ENCODE measurements at places on chromosomes 12 and 14.

DNA sequence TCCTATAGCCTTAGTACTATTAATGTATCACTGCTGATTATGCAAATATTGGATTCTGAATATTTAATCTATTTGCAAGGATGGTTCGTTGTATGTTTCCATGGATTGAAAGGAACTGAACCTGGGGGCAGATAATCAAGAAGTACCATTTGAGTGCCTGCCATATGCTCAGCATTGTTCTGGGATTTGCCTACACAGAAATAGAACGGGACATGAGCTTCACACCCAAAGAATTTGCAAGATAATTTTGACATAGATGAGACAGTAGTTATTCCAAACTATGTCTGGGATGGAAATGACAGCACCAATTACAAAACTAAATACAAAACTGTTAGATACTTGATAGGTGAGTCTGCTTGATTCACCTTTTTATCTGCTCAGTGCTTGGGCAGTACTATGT is 132.7 kb upstream of the NPAS3 start:
- DNase-seq = no peak

DNA sequence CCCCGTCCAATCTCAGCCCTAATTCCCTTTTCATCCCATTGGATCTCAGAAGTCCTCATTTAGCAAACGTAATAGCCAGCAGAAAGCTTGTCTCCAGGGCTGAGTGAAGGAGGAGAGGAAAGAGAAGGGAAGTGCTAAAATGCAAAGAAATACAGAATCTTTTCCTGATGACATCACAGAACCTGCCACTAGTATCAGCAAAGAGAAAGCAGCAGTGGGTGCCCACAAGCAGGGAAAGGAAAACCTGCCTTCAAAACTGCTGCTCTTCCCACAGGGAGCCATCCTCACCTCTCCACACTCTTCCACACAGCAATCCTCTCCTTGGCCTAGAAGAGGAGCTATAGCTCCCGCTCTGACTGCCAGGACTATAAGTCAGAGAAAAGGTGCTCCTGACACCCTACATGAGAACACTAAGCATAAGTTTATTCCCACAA is 11.3 kb downstream of the MED13L start:
- DNase-seq = no peak

DNA sequence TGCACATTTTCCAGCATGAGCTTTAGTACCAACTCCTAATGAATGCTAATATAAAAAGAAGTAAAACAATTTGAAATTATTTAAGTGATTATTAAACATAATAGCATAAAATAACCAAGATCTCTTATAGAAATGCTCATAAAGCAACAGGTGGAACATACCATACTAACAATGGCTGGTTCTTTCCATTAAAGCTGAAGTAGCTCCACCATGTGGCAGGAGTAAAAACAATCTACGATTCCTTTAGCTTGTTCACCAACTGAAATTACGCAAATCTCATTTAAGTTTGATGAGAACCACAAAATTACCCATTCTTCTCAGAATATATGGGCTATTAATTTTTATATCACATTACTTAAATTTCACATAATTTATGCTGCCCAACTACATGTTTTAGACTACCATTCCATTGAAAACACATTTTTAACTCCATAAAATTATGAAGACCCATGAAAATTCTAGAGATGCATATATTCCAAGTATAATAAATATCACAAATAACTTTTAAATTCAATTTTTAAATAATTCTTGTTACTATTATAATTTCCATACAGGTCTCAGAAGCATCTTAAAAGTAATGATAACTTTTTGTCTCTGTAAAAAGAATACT is 213.6 kb downstream of the DAD1 start:
- DNase-seq = no peak

DNA sequence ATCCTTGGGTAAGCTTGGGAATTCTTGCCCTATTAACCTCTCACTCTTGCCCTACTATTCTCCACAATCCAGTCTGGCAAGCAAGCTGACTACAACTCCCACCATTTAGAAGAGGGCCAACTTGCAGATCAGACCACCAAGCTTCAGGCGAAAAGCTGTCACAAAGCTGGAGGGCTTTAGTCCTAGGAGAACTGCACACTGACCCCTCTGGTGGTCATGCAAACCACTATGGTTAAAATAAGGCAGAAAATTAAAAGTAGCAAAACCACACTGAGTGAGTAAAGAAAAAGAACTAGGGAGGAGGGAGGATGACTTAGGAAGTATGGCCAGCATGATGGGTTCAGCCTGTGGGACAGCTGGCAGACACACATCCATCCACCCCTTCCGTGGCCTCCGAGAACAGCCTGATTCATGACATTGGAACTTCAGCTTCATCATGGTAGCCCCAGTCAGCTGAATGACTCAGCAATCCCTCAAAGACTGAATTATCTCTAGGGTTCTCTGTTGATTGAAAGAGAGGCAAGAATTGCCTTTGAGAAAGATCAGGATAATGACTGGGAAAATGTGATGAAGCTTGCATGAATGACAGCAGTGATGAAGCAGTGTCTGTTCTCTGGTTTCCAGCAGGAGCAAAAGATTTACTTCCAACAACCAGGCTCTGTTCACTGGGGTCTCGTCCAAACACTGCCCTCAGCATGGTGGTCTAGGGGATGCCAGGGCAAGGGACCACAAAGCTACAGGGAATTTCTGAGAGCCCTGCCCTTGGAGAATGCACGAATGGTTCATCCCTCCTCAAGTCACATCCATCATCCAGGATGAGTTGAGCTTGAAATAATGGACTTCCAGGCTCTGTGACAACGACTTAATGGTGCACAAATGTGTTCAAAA is 24.4 kb downstream of the PITPNM2 start:
- no peak for DNase-seq

DNA sequence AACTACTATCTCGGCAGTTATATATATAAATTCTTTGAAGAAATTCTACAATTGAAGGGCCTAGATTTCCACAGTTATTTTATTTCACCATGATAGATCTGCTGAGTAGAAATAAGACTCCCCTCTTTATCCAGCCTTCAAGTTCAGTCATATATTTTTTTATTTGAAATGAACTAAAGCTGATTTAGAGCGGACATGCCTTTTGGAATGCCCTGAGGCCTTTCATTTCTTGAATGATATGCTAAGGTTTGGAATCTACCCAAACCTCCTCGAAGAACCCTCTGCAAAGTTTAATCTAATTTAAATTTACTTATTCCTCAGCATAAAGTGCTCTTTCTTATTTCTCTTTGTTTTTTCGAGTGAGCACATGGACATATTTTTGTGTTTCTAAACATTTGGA is 15.1 kb downstream of the SIX1 start:
- DNase-seq = no peak

DNA sequence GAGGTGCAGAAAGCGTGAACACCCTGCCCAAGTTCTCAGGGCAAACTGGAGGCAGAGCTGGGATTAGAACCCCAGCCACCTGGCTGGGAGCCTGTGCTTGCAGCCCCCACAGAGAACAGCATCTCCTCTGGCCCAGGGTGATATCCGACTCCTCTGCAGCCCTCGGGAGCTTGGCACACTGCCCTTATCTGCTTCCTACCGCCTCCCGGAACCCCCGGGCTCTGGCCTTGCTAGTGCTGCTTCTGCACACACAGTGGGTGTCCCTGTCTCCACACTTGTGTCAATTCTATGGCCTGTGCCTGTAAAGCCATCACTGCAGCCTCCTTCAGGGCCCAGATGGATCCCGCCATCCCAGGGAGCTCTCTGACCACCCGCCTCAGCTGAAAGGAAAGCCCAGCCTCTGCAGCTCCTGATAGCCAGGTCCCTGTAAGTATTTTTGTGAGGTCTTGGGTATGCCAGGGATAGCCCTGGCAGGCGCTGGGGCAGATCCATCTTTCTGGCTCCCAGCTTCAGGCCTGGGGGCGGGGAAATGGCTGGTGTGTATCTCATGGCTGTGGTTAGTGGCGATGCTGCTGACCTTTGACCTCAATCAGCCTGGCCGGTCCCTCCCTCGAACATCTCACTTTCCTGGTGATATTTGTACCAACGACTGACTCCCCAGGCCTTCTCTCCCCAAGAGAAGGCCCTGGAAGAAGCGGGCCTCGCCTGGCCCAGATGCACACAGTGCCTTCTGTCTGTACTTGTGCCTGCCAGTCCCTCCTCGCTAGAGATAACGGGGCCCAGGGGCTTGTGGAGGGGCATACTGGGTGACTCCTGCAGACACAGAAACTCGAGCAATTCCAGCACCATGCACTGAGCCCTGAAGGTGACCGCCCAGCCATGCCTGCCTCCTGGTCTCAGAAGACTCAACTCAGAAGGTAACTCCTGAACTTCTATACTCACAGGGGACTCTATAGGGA is 183.8 kb downstream of the CALM1 start:
- DNase-seq = no peak

- no peak for DNase-seq
Observed at GRCh38 chr14:96351986-96352385, 11.2 kb downstream of the ATG2B start.

GRCh38 chr14:65664436-65664835 is 251.9 kb downstream of the FUT8 start:
- DNase-seq = no peak

DNA sequence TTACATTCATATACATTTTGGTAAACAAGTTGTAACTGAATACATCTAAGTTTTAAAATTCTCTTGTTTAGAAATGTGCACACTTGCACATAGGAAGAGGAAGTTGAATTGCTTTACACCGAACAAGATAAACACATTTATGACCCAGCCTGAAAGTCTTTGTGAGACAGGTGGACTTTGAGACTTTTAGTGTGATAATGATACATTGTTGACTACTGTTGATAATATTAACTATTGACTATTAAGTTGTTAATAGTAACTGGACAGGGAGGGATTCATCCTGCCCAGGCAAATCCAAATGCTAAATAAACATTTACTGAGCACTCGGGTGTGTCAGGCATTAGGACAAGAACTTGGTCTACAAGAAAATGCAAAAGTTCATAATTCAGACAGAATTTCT is 68.0 kb downstream of the AVPR1A start:
- DNase-seq = no peak

DNA sequence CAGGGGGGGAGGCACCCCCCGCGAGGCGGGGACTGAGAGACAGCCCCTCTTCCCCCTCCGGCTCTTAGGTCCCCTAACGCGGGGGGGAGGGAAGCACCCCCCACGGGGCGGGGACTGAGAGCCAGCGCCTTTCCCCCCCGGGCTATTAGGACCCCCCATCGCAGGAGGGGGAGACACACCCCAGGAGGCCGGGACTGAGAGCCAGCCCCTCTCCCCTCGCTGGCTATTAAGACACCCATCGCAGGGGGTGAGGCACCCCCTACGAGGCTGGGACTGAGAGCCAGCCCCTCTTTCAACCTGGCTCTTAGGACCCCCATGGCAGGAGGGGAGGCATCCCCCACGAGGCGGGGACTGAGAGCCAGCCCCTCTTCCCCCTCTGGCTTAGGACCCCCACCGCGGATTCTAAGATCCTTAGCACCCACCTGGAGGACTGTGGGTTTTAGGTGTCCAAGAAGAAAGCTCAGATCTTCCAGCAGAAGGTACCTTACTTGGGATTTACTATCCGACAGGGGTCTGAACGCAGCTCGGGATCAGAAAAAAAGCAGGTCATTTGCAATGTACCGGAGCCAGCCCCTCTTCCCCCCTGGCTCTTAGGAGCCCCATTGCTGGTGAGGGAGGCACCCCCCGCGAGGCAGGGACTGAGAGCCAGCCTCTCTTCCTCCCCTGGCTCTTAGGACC is 197.8 kb upstream of the PZP start:
- no peak for DNase-seq

DNA sequence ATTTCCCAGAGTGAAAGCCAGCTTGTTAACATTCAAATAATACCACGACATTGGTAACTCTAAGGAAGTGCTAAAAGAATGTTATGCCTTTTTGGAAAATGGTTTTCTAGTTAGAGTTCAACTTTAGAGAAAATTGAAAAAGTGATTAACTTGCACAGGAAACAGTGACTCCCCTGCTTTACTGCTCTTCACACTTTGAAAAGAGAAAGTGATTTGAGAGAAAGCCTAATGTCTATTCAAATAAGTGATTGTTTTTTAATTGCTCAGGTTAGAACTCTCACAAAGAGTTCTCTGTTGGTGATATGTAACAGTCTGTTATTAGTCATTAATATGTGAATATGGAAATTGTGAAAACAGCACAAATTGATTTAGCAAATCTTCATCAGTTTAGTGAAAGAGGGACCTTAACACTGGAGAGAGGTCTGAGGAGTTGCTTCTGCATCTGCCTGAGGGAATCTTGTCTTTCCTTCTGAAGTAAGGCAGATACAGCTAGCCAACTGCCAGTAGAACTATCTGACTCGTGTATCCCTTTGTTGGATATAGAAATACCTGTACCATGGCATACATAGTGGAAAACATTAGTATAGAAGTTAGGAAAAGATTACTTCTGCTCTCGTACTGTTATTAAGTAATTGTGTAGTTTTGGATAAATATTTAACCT is 25.5 kb downstream of the ATF7IP start:
- DNase-seq = no peak

DNA sequence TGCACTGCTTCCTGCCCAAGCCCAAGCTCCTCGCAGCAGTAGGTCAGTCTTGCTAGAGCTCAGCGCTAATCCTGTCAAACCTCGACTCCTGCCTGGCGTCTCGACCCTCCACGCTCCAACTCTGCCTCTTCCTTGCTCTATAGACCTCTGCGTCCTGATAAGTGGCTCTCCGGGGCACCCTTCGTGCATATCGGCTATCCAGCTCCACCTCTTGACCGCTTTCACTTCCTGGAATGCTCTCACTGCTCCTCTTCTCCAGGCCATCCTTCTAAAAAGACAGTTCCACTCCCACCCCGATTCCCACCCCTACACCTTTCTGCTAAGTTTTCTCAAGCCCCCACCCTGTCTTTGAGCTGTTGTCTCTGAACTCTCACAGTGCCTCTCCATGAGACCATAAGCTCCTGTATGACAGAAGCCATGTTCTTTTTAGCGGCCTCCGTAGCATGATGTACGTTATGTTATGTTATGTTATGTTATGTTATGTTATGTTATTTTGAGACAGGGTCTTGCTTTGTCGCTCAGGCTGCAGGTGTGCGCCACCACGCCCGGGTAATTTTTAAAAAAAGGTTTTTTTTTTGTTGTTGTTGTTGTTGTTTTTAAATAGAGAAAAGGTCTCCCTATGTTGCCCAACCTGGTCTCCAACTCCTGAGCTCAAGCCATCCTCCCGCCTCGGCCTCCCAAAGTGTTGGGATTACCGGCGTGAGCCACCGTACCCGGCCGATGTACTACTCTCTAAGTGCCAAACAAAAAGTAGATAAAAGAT is 601 bp downstream of the COX14 start:
- no peak for DNase-seq
